MCF 10A (cell line): ENCODE measurements at places on chromosomes 4 and X.

DNA sequence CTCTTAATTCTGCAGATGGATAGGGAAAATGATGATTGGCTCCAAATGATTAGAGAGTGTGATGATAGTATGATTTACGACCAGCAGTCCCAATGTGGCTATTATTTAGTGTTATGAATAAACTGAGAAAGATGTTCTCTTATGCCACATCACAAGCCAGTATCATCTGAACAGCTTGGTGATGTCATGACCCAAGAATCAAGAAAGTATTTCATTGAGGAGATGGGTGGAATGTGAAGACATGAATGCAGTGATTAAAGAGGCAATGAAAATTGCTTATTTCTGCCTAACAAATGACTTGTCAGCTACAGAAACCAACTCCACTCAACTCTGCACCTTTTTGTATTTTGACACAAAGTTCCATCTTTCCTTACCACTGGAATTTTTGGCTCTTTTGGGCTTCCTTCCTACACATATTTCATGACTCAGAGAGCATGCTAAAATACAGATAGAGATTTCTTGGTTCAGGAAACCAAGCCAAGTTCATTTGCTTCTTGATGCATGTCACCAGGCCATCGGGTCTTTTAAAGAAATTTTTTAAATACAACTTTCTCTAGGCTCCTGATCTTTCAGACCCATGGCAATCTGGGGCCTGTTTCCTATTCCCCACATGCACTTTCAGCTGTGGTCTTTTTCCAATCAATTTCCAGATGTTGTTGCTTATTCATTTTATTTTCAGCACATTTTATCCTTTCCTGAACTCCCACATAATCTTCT, 174.2 kb downstream of the HHIP start:
- no peak overlapping the region for H3K27ac ChIP-seq
- H3K4me3 ChIP-seq, result no peak overlapping the region
- H3K27me3 ChIP-seq, result no peaks in the 10 kb centered on the region
- no peaks in the 10 kb centered on the region for H3K36me3 ChIP-seq
- DNase-seq, result no peak

DNA sequence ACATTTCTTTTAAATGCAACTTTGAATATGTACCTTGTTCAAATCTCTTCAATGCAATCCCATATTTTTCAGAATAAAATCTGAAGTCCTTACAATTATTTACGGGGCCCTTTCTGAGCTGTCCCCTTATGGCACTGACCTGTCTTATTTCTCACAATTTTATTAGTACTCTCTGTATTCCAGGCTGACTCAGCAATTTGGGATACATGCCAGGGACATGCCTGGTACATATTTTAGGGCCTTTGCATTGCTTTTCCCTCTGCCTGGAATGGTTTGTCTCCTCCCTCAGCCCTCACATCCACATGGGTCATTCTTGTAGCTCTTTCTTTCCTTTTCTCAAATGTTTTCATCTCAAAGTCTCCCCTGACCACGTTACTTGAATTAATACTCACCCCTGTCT, 172.2 kb upstream of the TECRL start:
- no peak overlapping the region for H3K4me3 ChIP-seq
- H3K4me1 ChIP-seq, result peaks cover 9% of the 10 kb centered on the region
- H3K27me3 ChIP-seq, result no peaks in the 10 kb centered on the region
- H3K27ac ChIP-seq, result peak overlapping the region; percentile 69
- DNase-seq, result peak; percentile 69

GRCh38 chr4:156654410-156654809, 317.2 kb downstream of the PDGFC start:
- no peak overlapping the region for H3K27ac ChIP-seq
- DNase-seq, result peak; percentile 7
- peaks cover 7% of the 10 kb centered on the region for H3K4me1 ChIP-seq
- H3K27me3 ChIP-seq, result no peaks in the 10 kb centered on the region
- no peaks in the 10 kb centered on the region for H3K36me3 ChIP-seq
- H3K4me3 ChIP-seq, result no peak overlapping the region

GRCh38 chr4:80446248-80446647, 110.7 kb downstream of the CFAP299 start:
- H3K4me1 ChIP-seq, result peaks cover 5% of the 10 kb centered on the region
- no peaks in the 10 kb centered on the region for H3K27me3 ChIP-seq
- DNase-seq, result no peak
- H3K4me3 ChIP-seq, result no peak overlapping the region
- no peaks in the 10 kb centered on the region for H3K36me3 ChIP-seq
